Effector CD4-positive, alpha-beta T cell (primary cell): ENCODE measurements at places on chromosomes 7 and 10.

- DNase-seq, result no peak
These were observed 26.7 kb downstream of the TMEM273 start for GRCh38 chr10:49161411-49161997.

- no peak for DNase-seq
These were observed 13.9 kb downstream of the ARHGAP19 start for GRCh38 chr10:97278491-97278989.

GRCh38 chr7:77524731-77525130, 12.4 kb upstream of the PTPN12 start:
- DNase-seq, result no peak

GRCh38 chr7:34327681-34328080, 330.3 kb upstream of the NPSR1 start:
- DNase-seq, result no peak

DNA sequence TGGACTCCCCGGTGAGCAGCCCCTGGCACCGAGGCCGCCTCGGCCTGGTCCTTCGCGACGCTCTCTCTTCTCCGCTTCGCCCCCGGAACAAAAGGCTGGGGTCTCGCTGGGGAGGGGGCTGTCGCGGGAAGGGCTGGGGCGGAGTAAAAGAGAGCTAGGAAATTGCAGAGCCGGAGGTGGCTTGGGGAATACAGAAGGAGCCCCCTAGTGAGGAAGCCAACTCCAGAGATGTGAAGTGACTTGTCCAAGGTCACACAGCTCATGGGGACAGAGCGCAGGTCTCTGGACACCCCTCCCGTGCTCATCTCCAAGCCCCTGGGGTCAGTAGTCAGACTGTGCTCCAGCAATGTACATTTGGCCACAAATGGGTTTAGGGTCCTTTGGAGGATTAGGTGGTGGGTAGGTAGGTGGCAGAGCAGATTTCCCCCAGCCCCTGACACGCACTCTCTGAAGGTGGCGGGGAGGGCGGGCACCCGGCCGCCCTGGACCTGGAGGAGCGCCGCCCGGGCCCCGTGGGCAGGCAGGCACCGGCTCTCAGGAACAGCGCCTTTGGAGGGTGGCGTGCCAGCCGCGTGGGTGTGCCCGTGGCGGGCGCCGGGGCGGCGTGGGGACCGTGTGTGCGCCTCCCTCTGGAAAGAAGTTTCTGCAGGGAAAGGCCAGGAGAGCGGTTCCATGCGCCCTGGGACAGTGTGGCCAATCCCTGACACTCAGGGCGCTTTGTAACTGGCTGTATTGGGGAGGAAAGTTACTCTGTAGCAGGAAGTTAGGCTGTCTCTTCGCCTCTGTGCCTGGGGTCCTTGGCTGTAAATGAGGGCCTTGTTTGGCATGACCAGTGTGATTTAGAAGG, 910 bp downstream of the WIPF3 start:
- no peak for DNase-seq

GRCh38 chr10:35546824-35547225, 58.3 kb upstream of the GJD4 start:
- no peak for DNase-seq

DNA sequence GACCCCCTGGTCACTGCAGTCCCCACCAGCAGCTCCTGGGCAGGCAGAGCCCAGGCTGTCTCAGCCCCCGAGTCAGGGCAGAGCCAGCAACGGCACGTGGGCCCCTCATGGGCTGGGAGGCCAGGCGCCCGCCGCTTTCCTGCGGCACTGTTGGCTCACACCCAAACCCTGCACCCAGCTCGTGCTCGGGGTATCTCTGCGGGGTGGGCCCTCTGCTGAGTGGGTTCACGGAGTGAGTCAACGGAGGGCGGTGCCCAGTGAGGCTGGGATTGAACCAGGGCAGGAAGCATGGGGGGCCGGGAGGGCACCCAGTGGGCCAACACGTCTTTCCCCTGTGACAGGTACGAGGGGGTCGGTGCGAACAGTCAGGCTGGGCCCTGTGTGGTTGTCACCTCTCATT, 28.9 kb downstream of the ADAP1 start:
- no peak for DNase-seq

DNA sequence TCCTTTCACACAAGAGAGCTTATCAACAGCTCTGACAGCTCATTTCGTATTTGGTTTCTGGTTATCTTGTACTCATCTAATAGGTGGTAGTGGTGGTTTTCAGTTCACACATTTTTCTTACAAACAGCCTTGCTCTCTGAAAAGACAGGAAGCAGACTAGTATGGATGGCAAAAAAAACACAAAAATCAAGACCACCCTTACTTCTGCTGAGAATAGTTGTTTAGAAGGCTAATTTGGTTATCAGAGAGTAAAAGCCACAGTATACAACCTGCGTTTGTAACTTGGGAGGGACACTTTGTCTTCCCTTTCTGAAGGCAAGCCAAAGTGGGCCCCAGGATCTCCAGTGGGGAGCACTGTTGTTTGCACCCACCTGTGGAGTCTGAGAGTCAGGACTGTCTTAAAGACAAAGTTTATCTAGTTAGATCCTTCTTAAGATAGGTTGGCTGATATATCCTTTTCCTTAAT, 68.0 kb downstream of the PIP4K2A start:
- no peak for DNase-seq

DNA sequence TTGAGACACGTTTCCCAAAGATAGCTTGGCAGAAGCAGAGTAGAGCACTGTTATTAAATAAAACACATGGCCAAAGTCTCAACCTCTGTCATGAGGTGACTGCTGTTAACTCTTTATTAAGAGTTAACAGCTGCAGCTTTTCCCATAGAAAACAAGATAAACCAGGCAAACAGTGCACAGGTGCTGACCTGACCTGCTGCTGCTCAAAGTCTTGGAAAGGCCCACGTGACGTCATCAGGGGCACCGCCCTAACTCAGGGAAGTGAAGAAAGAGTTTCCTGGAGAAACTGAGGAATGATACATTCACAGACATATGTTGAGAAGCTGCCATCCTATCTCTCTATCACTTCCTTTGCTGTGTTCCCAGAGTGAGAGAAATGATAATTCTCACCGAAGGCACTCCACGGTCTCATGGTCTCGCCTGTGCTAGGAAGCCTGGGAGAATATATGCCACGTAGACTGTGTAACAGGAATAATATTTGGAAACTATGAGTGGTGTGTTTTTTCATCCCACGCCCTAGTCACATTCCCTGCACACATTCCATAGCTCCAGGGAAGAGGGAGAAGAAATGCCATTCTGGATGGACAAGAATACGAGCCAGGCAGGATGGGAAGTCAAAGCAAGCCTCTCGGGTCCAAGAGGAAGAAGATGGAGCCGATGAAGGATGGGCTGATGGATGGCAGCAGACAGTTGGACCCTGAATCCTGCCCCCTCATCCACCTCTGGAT, 146.2 kb upstream of the NFE2L3 start:
- no peak for DNase-seq

DNA sequence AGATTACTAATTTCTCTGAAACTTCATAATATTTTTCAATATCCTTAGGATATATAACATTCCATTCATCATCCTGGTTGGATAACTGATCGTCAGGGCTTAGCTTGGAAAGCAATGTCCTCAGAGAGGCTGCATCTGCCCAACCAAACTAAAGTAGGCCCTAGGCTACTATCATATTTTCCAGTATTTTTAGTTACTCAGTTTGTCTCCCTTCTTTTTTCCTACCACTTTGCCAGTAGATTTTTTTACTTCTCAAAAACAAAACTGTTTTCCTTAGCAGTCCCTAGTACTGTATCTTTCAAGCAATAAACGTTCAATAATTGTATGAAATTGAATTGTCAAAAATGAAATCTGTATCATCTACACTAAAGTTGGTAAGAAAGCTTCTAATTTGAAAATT, 452.0 kb downstream of the TFEC start:
- DNase-seq, result no peak

DNA sequence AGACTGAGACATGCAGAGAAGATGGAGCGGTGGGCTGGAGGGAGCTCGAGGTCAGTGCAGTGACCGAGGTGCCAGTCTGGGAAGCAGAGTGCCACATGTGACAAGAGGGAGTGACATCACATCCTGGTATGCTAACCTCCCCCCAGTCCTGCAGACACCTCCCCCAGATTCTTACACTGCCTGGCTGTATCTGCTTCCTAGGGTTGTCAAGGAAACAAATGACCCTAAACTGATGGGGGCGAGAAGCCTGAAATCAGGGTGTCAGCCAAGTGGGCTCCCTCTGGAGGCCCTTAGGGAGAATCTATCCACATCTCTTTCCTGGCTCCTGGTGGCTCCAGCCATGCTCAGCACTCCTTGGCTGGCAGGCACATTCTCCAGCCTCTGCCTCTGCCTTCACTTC, 316.1 kb upstream of the ZMIZ1 start:
- DNase-seq, result no peak

DNA sequence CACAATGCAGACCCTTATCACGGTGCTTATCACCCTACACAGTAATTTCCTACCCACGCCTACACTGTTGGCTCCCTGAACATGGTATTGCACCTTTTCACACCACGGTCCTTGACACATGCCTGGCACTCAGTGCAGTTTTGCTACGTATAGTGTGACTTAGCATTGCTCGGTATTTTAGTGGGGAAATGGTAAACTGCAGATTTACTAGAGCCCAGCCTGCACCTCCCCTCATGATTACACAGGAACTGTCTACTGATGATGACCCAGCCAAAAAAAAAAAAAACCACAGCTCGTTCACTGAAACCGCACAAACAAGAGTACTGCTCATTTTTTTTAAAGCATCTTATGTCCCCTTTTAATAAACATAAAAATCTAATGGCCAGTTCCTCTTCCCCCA, 124.2 kb upstream of the ZNF746 start:
- DNase-seq, result no peak

GRCh38 chr7:81492240-81492639, 277.6 kb downstream of the HGF start:
- DNase-seq, result no peak

DNA sequence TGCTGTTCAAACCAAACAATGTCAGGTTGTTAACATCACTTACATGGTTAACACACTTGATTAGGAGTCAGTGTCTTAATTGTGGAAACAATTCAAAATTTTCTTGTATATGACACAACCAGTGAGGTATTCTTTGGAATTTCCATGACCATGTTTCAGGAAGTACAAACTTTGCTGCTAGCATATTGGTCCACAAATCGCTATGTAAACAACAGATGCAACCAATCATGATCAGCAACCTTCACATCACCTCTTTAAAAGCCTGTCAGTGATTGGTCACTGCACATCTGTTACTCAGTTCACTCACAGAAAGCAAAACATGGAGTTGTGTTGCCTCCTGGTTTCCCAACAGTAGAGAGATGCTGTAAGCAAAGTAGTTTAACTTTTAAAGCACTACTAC, 108.9 kb upstream of the FAM3C start:
- DNase-seq, result no peak

- peak; percentile 20 for DNase-seq
These were observed 31.7 kb downstream of the PAPOLB start for GRCh38 chr7:4830176-4830575.

DNA sequence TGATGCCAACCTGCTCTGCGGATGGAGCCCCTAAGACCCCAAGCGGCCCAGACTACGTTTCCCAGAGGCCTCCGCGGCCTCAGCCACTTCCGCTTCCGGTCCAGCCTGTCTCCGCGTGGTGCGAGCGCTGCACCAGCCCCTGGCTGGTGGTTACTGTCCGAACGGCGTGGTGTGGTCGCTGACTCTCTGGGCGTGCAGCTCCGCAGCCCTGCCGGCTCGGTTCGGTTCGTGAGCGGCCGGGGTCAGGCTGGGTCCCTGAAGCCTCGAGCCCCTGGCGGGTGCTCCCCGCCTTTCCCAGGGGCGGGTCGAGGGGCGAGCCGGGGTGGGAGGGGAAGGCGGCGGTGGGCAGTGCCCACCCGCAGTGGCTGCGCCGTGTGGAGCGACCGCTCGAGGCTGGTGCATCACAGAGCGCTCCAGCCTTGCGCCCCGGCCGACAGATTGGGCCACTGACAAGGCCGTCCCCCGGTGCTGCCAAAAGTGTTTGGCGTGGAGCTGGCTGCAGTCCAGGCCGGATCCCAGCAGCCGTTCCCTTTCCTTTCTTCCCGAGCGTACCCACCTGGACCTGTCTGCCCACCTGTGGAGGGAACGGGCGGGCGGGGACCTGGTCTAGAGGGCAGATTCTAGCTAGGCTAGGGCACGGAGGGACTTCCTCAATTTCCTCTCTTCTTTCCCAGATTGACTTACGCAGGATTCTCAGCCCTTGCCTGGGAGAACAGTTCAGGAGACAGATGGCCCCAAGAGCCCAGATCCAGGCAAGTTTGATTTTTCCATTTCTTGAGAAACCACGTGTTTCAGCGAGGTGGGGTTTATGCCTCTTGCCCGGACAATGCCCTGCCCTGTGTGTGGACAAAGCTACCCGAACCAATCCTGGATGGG, at the start of gene ZNF485:
Gene ZNF485, plus strand, starts transcription at position 116 of the 876 bp plus-strand sequence. Its CDS starts 613 bp downstream, at position 729.
- peak; percentile 43 for DNase-seq

- no peak for DNase-seq
These were observed 14.5 kb downstream of the GIMAP8 start for GRCh38 chr7:150464962-150465361.

- DNase-seq, result no peak
These were observed 263.2 kb downstream of the DGKB start for GRCh38 chr7:14639329-14639728.

DNA sequence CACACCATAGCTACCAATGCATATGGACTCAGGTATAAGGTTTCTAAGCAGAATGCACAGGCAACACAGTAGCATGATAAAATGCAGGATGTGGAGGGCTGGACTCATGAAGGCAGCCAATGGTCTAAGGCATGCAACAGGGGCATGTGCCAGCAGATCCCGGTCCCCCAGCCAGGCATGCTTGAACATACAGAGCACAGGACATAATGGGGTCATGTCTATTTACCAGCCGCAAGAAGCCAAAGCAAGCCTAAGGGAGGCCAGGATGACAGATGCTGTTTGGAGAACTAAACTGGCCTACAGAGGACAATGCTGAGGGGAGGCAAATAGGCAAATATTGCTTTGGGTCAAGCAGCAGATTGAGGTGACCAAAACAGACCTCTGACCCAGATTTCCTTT, 60.0 kb upstream of the PDLIM1 start:
- DNase-seq, result no peak

DNA sequence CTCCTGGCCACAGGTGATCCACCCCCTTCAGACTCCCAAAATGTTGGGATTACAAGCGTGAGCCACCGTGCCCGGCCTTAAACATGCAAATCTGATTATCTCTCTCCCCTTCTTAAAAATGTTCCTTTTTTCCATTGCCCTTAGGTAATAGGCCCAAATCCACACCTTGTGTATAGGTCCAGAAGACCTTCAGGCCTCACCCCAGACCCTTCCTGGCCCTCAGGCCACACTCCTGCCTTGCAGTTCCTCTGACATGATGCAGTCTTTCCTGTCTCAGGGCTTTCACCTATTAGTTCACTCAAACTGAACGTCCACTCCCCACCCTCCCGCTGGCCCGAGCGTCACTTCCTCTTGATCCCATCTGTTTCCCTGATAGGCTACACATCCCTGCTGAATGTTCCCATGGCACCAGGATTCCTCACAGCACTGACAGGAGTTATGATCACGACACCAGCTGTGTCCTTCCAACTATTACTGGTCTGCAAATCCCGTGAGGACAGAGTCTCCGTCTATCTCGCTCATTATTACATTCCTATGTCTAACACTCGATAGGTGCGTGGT, 46.4 kb downstream of the DENND2A start:
- no peak for DNase-seq

GRCh38 chr10:111481261-111481826, 404.5 kb downstream of the ADRA2A start:
- DNase-seq, result no peak

- DNase-seq, result no peak
These were observed 53.3 kb upstream of the ASAH2 start for GRCh38 chr10:50304660-50305059.
